ENCODE measurements at places on chromosomes 1 and 21. TPM values are rescaled to one million over a fixed set of nuclear protein-coding genes. Genes with fewer than 3 reads are reported as not detected.

The SNIP1 gene
- total RNA-seq, result 12.1 TPM

The MATN1 gene
- not detected for total RNA-seq

The CGN gene
- 10.7 TPM for total RNA-seq

The PTPRF gene
- total RNA-seq, result 152 TPM

The EPHA8 gene
- total RNA-seq, result not detected

The LCE1E gene
- 0.37 TPM for total RNA-seq
